Iris pigment epithelial cell (primary cell): ENCODE measurements at places on chromosomes 5 and 9.

DNA sequence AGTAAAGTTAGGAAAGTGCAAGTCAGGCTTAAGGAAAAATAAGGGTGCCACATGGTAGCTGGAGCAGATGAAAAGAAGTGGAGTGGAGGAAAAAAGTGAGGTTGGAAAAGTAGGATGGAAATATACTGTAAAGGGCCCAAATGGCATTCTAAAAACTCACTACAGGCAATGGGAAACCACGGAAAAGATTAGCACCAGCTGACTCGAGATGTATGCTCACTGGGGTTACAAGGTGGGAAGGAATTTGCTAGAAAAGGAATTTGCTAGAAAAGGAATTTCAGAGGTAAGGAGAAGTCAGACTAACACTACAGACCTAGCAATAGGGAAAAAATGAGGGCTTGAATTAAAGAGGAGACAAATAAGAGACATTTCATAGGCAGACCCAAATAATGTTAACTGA is 3.6 kb downstream of the PSMD5 start:
- peak; percentile 41 for DNase-seq

- DNase-seq: peak; percentile 38
These were observed 42.6 kb upstream of the ANKRD18A start for GRCh38 chr9:38662763-38663593.

GRCh38 chr9:27541740-27542139 is 12.1 kb upstream of the MOB3B start:
- no peak for DNase-seq

DNA sequence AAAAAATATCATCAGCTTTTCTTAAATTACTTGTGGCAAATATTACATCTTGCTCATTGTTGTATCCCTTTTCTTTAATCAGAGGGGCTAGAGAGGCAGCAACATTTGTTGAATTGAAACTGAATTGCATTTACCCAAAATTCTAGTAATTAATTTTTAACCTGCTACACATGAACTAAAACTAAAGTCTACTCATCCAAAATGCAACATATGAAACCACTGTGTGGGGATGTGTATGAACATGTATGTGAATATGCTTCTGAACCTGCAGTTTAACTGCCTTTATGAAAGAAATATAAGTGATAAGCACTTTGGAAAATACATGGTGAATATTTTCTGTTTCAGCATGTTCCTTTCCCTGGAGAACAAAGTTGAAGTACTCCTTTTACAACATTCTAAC is 158.5 kb downstream of the KIAA0825 start:
- no peak for DNase-seq

- no peak for DNase-seq
These were observed 203.4 kb upstream of the SEMA6A start for GRCh38 chr5:116778032-116778431.

- no peak for DNase-seq
These were observed 67.1 kb upstream of the PPP2R2B start for GRCh38 chr5:146945617-146946084.

- DNase-seq: no peak
These were observed 593 bp upstream of the ZBTB43 start for GRCh38 chr9:126804198-126804695.

GRCh38 chr5:78768781-78769380 is 120.3 kb upstream of the LHFPL2 start:
- DNase-seq: no peak

DNA sequence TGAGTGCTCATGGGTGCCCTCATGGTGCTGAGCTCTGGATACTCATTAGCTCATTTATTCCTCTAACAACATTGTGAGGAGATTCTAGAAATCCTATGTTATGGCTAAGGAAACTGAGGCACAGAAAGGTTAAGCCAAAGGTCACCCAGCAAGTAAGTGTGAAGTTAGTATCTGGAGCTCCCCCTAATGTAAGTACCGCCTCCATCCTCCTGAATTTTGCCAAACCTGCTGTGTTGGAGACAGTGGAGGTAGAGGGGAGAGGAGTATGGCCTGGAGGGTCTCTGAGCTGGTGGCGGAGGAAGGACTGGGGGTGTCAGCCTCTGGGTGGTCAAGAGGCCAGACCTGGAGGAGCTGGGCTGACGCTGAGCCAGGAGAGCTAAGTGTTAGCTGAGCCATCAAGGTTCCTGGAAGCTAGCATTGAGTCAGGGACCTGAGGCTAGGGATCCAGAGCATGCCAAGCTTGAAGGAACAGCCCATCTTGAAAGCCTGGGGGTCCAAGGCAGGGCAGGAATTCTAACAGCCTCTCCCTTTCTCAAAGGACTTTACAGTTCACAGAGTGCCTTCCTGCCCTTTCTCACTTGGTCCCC is 114.8 kb downstream of the RGS3 start:
- DNase-seq: peak; percentile 61

GRCh38 chr5:36571401-36572042 is 34.9 kb upstream of the SLC1A3 start:
- DNase-seq: no peak

DNA sequence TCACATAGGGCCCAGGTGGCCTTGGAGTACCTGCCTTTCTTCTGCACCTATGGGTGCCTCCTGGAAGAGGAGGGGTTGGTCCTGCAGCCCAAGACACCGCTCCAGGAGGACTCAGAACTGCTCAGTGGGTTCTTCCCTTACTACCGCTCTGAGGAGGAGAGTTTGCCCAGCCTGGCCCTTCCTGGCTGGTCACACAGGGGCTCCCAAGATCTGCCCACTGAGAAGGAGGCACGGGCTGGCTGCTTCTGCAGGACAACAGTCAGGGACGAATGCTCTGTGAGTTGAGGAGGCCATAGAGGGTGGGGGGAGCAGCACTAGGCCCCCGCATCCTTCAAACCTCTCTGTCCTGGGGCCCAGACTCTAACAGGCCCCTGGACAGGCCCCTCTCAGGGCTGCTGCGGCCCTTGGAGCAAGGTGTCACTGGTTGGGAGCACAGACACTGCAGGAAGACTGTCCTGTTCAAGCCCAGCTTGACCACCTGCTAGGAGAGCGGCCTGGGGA is 9.9 kb upstream of the SLC25A48 start:
- no peak for DNase-seq

DNA sequence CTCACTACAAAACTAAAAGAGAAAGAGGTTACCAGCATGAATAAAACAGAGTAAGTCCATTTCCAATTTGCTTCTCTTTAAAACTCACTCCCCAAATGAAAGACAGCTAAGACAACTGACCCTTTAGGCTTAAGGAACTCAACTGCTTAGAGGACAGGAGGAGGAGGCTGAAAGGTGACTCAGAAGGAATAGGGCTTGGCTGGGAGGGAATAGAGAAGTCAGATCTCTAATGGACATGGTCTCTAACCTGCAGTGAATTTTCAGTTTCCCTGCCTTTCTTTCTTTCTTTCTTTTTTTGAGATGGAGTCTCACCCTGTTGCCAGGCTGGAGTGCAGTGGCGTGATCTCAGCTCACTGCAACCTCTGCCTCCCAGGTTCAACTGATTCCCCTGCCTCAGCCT is 261.8 kb upstream of the CLINT1 start:
- DNase-seq: peak; percentile 61

GRCh38 chr5:66281294-66281693 is 137.2 kb downstream of the SREK1 start:
- no peak for DNase-seq

DNA sequence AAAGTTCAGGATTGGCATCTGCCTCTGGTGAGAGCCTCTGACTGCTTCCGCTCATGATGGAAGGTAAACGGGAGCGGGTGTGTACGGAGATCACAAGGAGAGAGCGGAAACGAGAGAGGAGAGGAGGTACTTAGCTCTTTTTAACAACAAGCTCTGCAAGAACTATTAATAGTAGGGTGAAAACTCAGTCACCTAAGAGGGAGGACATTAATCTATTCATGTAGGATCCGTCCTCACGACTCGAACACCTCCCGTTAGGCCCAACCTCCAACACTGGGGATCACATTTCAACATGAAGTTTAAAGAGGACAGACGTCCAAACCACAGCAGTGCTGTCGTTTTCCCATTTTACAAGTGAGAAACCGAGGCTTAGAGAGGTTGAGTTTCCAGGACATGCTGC is 173.7 kb downstream of the SLC28A3 start:
- no peak for DNase-seq

DNA sequence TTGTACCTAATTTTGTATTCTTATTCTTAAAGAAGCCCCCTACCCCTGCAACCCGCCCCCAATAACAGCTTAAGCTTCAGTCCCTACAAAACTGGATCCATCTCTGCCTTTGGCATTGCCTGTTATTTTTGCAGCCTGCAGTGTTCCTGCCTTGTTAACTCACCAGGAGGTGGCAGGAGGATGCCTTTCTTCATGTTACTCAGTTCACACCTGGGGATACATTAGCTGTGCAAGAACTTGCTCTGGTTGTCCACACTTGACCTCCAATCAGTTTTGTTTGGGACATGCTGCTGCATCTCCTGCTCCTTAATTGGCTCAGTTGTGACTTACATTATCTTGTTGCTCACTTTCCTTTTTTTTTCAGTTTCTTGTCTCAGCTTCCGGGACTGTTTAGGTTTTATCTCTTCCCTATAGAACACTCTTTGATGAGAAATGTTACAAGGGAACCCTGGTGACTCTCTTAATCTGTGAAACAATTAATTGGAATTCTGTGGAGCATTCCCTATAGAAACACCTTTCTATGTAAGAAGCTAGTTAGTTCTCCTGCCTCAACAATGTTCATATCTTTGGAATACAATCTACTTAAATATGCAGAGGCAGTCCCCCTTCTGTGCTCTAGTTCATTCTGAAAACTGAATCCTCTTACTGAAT is 467.7 kb upstream of the ACO1 start:
- DNase-seq: no peak
